ENCODE measurements at places on chromosomes 2 and 18.

- no peak for DNase-seq
Measured at GRCh38 chr2:150491430-150491829, 4.0 kb upstream of the RND3 start.

DNA sequence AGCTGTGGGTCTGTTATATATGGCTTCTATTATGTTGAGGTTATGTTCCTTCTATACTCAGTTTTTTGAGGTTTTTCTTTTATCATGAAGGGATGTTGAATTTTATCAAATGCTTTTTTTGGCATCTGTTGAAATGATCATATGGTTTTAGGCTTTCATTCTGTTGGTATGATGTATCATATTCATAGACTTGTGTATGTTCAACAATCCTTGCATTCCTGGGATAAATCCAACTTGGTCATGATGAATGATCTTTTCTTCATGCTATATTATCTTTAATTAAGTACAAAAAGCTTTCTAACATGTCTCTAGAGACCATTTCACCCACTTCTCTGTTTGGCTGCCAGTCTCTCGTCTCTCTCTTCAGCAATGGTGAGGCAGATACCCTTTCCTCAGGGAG lies 54.2 kb downstream of the MDH1 start:
- no peak for DNase-seq

- DNase-seq = peak; percentile 75
Measured at GRCh38 chr2:152635635-152636298, 81.5 kb downstream of the PRPF40A start.

DNA sequence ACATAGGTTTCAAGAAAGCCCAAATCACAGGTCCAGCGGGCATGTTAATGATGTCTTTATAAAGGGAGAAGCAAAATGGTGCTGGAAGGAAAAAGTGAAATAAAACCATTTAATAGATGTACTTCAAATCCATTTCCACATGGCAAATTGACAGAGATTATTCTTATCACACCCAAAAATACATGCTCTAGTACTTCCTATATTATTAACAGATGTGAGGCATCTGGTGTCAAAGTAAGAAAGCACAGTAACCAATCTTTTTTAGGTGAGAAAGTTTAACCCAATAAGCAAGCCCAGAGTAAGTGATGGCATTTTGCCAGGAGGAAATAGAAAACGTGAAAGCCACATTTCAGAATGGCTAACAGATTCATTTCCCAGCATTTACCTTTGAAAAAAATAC lies 128.0 kb downstream of the ABCA12 start:
- no peak for DNase-seq

DNA sequence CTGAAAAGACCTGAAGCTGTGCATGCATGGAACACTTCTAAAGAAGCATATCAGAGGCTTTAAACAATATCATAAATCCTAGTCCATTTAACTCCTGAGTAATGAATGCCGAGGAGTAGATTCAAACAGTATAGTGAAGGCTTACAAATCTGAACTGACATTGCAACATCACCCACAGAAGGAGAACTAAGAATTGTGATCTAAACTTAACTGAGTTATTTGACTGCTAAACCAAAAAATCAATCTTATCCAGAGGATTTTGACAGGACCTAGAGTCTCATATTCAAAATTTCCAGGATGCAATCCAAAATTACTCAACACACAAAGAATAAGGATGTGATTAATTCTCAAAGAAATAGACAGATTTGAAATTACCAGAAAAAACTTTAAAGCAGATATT lies 181.0 kb downstream of the SLC39A10 start:
- DNase-seq = no peak

- DNase-seq = no peak
Measured at GRCh38 chr2:219125886-219126270, 34.7 kb downstream of the NHEJ1 start.

DNA sequence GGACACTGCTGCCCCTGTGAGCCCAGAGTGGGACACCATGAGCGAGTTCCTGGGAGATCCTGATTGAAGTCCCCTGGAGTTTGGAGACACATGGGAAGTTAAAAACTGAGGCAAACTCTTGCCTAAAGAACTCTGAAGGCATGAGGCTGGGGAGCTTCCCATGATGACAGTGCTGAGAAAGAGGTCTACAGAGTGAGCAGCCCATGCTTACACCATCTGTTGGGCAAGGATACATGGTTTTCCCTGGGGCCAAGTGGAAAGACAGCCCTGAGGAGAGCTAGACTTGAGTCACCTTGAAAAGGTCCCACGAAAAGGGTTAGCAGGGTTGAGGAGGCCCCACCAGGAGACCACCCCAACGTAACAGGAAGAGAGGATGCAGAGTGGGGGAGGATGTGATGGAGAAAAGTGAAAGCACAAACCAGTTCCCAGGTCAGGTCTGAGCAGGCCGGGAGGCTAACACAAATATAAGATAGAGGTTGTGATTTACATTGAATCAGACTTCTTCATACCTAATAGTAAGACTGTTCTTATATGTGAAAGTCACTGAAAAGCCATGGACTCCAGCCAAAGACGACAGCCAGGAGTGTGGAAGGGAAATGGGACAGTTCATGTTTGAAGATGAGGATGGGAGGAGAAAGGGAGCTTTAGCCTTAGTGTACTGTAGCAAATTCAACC lies 13.5 kb upstream of the FEZ2 start:
- no peak for DNase-seq

- peak; percentile 55 for DNase-seq
Measured at GRCh38 chr18:46946656-46947282, 29.4 kb downstream of the KATNAL2 start.

GRCh38 chr2:205267323-205267722 lies 415.0 kb upstream of the NRP2 start:
- DNase-seq = no peak

DNA sequence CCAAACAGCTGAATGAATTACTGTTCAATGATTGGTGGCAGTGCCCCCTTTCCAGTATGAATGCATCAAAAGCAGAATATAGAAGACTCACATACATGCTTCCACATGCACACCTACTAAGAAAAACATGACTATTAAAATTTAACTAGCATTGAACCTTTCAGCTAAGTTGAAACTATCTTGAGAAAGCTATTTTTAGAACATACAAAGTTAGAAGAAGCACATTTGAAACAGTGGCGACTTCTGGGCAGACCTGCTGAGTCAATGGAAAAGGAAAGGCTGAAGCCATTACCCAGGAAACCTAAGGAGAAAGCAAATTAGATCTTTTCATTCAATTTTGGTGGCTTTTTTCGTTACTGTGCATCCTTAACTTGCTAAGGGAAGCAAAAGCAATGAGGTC lies 55.9 kb downstream of the PLA2R1 start:
- DNase-seq = no peak

DNA sequence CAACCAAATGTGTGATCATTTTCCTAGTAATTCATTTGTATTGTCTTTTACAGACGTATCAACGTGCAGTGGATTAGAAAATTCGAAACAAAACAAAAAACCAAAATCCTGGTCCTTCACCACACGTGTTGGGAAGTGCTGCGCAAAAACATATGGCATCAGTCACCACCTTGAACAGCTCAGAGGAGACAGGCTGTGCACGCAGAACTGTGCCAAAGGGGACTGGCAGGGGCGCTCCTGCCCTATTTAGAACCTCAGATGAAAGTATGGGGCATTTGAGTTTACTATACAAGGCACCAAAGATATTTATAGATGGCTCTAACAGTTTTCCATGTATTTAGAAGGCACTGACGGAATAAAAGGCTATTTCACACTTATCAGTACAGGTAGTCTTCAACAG lies 42.3 kb downstream of the NOL10 start:
- no peak for DNase-seq

GRCh38 chr2:188916736-188917135 lies 57.4 kb upstream of the COL3A1 start:
- DNase-seq = no peak

DNA sequence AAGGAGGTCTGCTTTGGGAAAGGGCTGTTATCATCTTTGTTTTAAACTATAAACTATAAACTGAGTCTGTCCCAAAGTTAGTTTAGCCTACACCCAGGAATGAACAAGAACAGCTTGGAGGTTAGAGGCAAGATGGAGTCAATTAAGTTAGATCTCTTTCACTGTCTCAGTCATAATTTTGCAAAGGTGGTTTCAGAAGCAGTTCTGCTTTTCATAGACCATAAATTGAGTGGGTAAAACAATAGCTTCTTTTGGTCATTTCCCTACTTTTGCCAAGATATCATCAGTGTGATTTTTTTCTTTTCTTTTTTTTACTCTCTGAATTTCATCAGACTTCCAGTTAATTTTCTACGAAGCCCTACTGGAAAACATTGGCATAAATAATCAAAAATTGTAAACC lies 117.0 kb downstream of the AP1S3 start:
- DNase-seq = no peak

- DNase-seq = no peak
Measured at GRCh38 chr2:128682266-128682665, 363.6 kb upstream of the HS6ST1 start.

DNA sequence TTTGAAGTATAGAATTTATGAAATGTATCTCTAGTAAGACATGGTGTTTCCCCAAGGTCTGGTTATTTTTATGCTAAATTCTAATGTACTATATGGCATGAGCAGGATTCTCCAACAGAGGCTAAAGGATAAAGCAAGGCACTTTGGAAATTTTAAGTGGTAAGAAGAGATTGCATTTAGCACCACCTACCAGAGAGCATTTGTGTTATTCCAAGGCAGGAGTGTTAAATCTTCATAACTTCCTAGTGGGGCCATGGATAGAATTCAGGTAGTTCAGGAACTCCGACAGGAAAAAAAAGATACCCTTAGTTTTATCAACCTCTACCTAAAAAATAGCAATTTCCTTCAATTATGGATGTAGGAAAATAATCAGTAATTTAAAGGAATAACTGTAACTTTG lies 497.4 kb upstream of the CRIM1 start:
- DNase-seq = no peak

GRCh38 chr2:222320436-222321395 lies 21.9 kb upstream of the PAX3 start:
- no peak for DNase-seq

- no peak for DNase-seq
Measured at GRCh38 chr2:27710640-27711430, 47.1 kb downstream of the SLC4A1AP start.

GRCh38 chr2:177098001-177098613 lies 114.5 kb upstream of the HNRNPA3 start:
- no peak for DNase-seq

DNA sequence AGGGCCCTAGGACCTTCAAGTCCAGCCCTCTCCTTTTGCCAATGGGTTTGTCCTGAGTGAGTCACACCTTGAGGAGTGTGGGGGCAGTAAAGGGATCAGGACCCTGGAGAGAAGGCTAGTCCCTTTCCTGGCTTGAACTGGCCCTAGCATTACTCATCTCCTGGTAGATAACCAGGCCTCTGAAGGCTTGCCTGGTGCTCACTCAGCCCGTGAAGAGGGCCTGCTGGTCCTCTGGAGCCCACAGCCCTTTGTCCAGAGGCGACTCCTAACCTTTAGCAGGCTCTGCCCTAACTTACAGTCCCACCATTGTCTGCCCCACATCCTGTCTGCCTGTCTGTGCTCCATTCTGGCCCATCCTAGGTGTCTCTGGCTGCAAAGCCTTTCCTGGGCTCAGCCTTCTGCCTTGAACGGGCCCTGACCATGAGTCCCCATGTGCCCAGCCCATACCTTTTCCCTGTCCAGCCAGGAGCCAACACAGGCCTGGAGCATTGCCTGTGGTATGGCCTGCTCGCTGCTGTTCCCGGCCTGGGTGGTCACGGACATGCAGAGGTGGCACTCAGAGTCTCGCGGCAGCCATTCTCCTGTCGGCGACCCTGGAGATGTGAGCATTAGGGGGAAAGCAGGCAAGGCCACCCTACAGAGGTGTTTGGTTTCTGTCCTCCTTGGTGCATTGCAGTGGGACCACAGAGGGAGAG lies 5.0 kb downstream of the SFTPB start:
- DNase-seq = no peak

- DNase-seq = no peak
Measured at GRCh38 chr18:3269241-3269913, 7.4 kb downstream of the MYL12B start.

DNA sequence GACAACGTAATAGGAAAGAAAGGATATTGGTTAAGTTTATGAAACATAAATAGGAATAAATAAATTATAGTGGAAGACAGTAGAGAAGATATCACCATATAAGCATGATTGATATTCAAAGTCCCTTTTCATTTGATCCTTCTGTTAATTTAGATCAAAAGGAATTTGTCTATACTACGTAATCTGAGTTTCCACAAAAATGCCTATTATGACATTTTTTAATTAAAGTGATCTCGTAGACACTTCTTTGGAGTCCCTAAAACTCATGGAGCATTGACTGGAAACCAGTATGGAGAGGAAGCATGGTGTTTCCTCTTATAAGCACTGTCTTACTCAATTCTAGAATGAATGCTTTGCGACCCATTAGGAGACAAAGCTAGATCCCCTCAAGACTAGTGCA lies 411.4 kb upstream of the SPHKAP start:
- no peak for DNase-seq

- DNase-seq = no peak
Measured at GRCh38 chr2:55269645-55269990, 587 bp upstream of the MTIF2 start.

- DNase-seq = no peak
Measured at GRCh38 chr2:169009865-169010579, 21.1 kb downstream of the ABCB11 start.

- no peak for DNase-seq
Measured at GRCh38 chr18:76715012-76715610, 107.2 kb upstream of the ZNF236 start.

- no peak for DNase-seq
Measured at GRCh38 chr2:139850254-139850890, 1070.2 kb upstream of the NXPH2 start.

GRCh38 chr2:28729698-28730097 lies 21.9 kb upstream of the PPP1CB start:
- DNase-seq = no peak

DNA sequence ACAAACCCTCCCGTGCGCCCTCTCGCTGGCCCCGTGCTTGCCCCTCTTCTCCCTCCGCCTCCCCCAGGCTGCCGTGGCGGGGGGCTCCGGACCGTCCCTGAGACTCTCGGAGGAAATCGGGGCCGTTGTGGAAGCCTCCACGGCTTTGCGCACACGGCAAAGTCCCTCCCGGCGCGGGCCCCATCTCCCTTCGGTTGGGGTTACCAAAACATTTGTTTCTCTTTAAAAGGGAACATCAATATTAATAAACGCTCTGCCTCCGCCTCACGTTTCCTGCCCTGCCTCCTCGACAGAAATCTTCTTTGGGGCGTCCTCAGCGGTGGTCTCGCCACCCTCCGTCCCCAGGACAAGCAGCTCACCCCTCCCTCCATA lies 3.8 kb downstream of the PAX3 start:
- no peak for DNase-seq

DNA sequence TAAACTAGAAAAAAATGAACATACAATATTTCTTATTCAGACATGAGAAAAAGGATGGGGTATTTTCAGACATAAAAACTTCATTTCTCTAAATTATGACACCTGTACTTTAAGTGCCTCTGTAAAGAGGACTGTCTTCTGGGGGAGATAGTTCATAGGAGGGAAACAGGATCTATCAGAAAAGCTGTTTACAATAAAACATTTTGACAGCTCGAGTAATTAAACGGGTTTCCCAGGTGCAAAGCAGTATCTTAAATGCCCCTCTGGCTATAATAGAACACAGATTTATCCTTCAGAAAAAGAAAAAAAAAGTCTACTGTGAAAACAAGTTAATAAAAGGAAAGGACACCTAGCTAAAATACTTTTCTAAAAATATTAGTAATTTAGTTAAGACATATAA lies 311.4 kb upstream of the UBE2E3 start:
- DNase-seq = no peak

Measured in stimulated activated CD4-positive, alpha-beta T cell treated with anti-CD3 and anti-CD28 coated beads, Interleukin-4, amount 100 ng/mL, for 24 hours (primary cell).